Caudate nucleus (tissue), 63 donors: ENCODE measurements at places on chromosomes 12 and 14.

DNA sequence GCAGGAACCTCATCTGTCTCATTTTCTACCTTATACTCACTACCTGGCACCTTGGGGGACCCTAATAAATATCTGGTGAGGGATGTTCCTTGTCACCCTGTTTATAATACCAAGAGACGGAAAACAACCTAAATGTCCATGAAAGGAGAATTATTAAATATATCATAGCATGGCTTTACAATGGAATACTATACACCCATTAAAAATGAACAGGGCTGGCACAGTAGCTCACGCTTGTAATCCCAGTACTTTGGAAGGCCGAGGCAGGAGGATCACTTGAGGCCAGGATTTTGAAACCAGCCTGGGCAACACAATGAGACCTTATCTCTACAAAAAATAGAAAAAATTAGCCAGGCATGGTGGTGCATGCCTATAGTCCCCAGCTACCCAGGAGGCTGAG lies 34.3 kb upstream of the SPPL3 start:
- DNase-seq = no peak

GRCh38 chr14:22923746-22924145 lies 4.8 kb upstream of the RBM23 start:
- no peak for DNase-seq

DNA sequence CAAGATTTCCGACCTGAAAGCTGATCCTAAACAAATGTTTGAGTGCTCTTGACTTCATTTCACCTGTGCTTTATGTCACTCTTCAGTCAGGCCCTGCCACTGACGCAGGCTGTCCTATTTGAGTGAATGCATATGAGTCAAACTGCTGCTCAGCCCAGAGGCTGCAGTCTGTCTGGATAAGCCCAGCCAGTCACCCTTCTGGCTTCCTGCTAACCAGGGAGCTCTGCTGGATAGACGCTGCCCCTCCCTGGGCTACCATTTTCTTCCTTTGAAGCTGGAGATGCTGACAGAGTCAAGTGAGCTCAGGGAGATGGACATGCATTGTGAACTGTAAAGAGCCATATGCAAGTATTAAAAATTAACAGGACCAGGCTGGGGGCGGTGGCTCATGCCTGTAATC lies 5.1 kb upstream of the TUNAR start:
- no peak for DNase-seq

GRCh38 chr12:5882511-5883190 lies 62.4 kb downstream of the ANO2 start:
- no peak for DNase-seq

DNA sequence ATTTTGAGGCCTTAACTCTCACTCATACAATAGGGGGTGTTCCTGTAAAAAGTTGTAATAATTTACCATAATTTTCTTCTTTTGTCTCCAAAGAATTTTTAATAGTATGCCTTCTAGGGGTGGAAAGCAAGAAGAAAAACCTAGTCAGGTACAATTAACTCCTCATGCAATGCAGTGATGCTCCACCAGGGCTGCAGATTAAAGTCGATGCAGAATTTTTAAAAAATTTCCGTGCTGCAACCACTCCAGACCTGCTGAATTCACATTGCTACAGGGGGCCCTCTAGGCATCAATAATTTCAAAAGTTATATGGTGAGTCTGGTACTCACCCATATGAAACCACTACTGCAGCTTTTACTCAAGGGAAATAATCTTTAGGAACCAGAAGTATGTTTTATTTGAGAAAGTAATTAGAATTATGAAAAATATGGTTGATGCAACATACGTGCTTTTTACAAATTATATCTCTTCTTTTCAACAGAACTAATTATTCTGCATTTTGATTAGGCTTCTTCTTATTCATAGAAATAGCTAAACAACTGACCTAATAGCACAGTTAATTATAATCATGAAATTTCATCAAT lies 353.2 kb downstream of the BCAT1 start:
- no peak for DNase-seq

GRCh38 chr14:80762641-80763228 lies 178.8 kb downstream of the CEP128 start:
- DNase-seq = no peak

GRCh38 chr12:122171399-122171798 lies 2.6 kb downstream of the IL31 start:
- no peak for DNase-seq

DNA sequence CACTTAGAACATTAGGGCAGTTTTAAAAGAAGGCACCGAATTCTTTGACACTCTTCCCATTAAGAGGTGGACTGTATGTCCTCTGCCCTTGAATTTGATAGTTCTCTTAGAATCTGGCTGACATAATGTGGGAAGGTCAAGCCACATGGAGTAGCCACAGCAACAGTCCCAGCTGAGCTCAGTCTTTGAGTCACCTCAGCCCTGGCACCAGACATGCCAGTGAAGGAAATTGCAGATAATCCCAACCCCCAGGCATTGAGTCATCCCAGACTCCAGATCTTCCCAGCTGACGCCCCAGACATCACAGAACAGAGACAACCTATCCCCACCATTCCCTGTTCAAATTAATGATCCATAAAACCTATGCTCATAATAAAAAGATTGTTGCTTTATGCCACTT lies 83.4 kb downstream of the GTF2A1 start:
- DNase-seq = no peak

DNA sequence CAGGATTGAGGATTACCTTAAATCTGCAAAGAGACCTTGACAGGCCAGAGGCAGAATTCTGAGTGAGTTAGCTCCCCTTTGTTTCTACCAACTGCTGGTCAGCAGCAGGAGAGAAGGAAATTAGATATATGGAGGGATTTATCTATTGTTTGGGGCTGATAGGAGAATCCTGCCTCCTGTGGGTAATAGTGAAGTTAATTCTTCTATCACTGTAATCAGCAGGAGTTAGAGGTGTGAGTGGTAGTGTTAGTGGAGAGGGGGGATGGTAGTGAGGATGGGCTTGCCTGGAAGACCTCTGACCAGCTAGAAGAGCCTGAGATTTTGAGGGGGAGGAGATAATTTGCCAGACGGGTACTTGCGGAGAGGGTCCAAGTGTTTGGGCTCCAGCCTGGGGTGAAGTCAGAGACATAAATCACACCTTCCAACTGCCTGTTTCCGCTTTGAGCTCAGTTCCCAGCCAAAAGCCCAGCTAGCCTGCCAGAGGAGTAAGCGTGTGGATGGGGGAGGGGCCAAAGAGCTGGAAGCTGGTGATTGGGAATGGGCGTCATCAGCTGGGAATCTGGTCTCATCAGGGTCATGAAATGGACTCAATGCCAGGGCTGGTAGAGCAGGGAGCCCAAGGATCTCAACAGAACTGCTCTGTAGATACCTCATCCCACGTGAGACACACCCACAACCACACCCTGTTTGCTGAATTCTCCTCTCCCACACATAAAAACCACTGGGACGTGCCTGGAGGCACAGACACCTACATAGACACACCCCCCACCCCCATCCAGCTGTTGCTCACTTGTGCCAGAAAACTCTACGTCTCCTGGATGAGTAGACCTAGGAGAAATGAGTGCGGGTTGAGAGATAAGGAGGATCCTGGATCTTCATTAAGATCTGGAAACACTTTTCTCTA lies 13.1 kb upstream of the ITGA5 start:
- DNase-seq = no peak

DNA sequence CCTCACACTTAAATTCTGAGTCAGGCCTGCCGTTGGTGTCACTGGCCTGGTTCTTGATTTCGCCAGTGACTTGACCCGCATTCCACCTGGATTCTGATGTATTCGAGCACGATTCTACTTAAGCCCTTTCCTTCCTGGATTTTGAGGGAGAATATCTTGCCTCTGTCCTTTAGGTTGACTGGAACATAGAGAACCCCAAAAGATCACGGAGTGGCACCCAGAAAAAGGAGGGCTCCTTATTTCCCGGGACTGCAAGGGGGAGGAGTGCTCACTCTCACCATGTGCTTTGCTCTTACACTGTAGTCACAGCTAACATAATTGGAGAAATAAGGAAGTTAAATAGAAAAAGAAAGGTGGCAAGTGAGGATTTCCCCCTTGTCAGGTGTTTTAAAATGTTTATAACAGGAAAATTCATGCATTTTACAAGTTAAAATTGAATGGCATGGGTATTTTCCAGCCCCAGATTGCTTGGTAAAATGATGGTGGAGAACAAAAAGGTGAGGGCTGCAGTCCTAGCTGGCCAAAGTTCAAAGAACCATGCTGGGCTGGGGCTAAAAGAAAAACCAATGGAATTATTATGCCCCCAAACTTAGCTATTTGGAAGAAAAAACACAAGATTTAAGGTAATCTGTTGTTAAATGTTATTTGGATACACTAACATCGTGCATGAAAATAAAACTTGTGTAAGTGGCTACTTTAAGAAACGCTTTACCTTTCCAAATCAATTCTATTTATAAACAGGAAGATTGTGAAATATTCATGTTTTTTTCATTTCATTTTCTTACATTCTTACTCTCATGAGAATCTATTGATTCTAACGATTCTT lies 8.9 kb downstream of the FOXA1 start:
- no peak for DNase-seq

GRCh38 chr12:6962285-6963015 lies 8.0 kb downstream of the PHB2 start:
- DNase-seq = no peak

DNA sequence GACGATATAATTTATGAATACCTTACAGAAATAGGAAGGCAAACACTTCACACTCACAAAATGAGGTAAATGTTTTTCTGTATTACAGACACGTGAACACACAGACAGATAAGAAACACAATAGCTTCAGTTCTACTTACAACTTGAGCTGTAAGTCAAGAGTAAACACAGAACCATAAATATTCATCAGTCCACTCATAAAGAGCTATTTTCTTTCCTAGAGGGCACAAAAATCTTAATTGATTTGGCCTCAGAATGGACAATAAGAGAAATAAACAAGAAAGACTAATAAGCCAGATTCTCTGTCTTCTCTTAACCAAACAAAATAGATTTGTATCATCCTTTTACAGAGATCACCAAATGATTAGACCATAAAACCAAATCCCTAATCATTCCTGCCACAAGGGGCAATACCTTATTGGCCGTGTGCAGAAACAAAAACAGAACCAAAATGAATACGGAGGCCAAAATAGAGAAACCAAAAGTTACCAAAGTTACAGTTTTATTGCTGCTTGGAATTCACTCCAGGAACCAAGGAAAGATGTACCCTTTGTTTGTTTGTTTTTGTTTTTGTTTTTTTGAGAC lies 38.1 kb upstream of the GARIN2 start:
- no peak for DNase-seq

DNA sequence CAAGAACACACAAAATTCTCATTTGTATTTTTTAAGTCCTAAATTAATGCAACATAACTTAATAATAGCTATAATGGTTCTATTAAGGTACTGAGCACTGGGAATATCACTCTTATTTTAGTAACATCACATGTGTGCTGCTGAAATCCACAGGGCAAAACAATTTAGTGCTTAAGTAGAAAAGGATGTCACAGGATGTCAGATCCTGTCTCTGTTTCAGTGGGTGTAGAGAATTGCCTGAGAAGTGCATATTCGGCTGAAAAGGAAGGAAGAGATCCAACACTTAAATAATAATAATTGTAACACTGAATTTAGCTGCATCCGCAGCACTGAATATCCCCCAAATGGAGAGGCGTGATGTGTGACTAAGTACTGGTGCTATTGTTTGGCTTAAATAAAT lies 8.6 kb downstream of the LDHB start:
- DNase-seq = no peak

DNA sequence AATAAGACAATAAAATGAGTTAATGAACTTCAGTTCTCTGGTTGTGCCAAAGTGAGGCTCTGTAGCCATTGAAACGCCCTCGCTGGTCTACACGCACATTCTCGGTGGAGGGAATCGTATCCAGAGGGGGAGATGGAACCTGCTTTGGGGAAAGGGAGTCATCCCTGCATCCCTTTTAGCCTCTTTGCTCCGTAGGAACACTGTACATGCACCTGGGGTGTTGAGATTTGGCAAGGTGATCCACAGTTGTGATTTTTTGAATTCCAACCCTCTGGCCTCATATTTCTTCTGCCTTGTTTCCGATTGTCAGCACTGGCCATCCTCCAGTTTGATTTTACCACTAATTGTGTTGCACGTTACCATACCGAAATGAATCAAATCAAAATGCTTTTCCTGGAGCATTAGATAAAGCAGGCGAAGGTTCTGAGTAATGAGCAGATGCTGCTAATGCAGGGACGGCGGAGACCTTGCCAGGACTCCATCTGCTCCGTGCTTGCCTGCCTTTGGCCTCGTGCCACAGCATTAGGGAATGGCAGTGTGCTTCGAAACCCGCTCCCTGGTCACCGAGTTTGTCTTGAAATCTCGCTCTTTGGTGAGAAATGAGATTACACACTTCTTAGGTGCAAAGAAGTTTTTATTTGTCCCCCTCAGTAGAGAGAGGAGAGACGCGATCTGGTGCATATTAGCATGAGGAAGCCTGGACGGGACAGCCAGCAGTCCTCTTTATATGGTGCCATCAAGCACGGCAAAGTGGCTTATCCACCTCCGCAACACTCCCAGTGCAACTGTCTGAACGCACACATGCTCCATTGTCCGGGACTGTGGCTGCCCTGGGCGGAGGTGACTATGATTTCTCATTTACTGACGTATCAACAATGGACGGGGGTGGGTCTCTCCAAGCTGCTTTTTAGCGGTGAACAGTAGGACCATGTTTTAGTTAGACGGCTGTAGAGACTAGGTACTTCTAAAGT lies 59.1 kb downstream of the FBXW8 start:
- no peak for DNase-seq

- no peak for DNase-seq
Observed at GRCh38 chr12:80491166-80491565, 47.1 kb downstream of the PTPRQ start.

DNA sequence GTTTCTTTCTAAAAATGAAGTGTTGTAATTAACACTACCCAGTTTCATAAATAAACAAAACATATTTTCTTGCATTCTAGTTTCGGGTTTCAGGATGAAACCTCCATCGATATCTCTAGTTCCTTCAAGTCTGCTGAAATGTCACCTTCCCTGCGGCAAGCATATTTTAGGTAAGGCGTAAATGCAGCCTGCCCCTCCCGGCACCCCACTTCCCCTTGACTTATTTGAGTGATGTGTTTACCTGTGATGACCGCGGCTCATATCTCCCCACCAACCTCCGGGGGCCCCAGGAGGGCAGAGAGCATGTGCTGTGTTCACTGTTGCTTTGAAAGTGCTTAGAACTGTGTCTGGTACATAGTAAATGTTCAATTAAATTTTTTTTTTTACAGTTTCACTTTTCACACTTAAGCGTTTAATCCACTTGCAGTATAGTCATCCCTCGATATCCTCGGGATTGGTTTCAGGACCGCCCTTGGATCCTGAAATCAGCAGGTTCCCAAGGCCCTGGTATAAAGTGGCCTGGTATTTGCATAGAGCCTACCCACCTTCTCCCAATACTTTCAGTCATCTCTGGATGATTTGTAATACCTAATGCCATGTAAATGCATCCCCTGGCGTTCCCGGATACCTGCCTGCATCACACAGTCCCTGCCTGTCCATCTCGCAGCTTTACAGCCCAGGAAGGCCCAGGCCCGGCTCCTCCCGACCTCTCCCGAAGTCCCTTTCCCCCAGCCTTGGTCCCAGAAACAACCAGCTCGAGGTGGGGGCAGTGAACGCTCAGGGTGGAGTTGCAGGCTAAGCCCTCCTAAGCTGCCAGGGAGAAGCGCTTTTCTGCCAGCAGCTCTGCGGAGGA lies 40.2 kb upstream of the FBRSL1 start:
- no peak for DNase-seq

- no peak for DNase-seq
Observed at GRCh38 chr14:99699861-99700260, 15.8 kb downstream of the CYP46A1 start.

- no peak for DNase-seq
Observed at GRCh38 chr14:71524320-71524982, 407.8 kb upstream of the RGS6 start.

GRCh38 chr12:3951380-3952135 lies 78.4 kb upstream of the PARP11 start:
- no peak for DNase-seq

- DNase-seq = no peak
Observed at GRCh38 chr14:52873694-52874093, 77.2 kb downstream of the FERMT2 start.
